Stimulated activated CD4-positive, alpha-beta T cell treated with anti-CD3 and anti-CD28 coated beads, TNF-alpha, amount 100 ng/mL, for 48 hours (primary cell): ENCODE measurements at places on chromosomes 12 and 14.

- no peak for DNase-seq
Measured at GRCh38 chr12:107415071-107415470, 270.5 kb upstream of the PWP1 start.

DNA sequence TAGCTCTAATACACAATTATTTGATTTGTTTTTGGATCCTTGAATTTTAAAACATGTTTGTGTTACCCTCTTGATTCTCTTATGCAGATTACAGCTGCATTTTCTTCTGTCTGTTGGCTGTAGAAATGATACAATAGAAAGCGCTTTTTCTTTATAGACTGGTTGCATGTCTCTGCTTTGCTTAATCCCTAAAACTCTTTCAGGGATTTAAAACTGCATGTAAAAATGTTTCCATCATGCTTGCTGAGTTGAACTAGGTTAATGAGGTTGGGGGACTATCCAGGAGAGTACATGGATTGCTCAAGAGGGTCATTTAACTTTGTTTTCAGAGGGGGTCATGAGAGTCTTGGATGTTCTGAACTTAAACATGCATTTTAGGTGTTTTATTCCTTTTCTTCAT lies 166.4 kb upstream of the IFNG-AS1 start:
- DNase-seq = no peak

DNA sequence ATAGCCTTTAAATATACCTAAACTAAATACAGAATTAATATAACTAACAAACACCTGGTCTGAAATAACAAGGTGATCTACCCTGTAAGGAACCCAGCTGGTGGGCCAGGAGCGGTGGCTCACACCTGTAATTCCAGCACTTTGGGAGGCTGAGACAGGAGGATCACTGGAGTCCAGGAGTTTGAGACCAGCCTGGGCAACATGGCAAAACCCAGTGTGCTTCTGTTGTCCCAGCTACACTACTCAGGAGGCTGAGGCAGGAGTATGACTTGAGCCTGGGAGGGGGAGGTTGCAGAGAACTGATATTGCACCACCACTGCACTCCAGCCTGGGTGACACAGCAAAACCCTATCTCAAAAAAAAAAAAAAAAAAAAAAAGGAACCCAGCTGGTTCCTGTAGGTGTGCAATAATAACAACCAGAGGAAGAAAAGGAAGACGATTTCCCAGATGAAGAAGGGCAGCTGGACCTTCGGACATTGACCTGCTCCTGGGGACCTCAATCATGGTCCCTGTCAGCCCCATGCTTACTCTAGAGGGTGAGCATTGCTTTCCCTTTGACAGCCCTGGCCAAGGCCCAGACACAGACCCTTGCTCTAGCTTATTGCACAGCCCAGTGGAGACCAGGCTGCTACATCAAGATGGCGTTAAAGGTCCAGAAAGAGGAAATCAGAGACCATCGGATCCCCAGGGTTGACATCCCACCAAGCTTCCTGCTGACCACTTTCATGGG lies 5.4 kb downstream of the FOS start:
- no peak for DNase-seq

- DNase-seq = peak; percentile 76
Measured at GRCh38 chr14:105086833-105087307, 21.6 kb upstream of the GPR132 start.

DNA sequence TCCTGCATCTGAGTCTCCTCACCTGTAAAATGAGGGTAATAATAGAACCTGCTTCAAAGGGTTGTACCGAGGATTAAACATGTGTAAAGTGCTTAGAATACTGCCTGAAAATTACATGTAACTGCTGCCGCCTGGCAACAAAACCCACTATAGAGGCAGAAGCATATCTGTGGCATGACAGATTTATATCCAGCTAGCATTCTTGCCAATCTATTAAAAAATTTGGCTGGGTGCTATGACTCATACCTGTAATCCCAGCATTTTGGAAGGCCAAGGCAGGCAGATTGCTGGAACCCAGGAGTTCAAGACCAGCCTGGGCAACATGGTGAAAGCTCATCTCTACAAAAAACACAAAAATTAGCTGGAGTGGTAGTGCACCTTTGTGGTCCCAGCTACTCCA lies 16.4 kb upstream of the KSR2 start:
- no peak for DNase-seq

DNA sequence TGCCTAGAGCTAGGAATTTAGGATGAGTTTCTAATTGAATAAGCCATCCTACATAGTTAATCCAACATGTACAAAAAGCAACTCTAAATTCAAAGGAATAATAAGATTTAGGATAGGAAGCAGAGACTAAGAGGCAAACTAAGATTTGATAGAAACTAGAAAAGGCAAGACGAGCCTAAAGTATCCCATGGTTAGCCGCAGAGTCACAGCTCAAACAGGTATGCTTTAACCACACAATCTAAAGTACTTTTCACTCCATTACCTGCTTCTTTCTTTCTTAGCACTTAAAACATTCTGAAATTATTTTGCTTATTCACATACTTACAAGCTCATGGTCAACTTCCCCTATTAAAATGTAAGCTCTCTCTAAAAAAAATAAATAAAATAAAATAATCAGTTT lies 51.8 kb downstream of the OTOGL start:
- no peak for DNase-seq

DNA sequence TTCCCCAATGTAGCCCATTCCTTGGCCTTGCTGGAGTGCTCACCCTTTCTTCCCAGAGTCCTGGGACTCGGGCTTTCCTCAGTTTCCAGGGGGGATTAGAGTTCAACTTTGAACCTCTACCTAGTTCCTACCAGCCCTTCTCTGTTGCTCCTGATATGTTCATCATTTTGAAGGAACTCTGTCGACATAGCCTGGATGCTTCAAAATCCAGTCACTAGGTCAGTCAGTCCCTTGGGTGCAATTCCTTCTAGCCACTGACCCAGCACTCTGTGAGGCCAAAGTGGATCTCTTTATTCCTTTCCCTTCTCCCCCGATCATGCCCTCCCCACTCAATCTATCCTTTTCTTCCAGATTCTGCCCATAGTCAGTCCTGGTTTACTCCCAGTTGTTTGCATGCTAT lies 72.3 kb upstream of the TMCC3 start:
- no peak for DNase-seq

DNA sequence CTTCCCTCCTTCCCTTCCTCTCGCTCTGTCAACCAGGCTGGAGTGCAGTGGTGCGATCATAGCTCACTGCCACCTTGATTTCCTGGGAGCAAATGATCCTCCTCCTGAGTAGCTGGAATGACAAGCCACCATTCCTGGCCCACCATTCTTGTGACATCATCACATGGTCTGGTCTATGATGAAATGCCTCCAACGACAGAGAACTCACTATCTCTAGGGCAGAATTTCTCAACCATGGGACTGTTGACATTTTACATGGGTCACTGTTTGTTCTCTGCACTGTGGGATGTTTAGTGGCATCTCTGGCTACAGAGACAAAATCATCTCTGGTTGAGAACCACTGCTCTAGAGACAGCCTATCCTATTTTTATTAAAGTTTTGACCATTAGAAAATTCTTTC lies 9.7 kb downstream of the VRK1 start:
- DNase-seq = no peak

DNA sequence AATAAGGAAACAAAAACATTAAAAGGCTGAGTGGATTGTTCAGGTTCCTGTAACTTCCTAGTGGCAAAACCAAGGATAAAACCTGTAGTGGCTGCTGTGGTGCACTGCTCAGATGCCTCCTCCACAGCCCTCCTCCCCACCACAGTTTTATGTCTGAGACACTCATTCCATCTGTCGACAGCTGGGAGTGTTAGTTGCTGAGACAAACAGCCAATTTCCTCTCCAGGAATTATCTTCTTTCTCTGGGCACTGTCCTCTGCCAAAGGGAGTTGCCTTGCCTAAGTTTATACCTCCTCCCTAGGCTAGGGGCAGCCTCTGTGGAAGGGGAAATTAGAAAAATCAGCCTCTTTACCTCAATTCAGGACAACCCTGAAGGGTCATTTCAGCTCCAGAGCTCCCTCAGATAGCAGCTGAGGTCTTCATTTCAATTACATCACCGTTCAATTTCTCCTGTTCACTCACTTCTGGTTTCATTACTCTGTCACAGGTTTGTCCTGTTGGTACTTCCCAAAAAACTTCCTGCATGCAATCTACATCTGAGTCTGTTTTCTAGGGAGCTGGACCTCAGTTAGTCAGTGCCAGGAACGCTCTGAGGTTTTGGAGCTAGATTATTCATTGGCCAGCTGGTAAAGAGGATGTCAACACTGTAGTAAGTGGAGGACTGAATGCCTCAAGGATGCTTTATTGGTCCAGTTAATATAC lies 74.9 kb upstream of the ATP2B1 start:
- DNase-seq = no peak

- no peak for DNase-seq
Measured at GRCh38 chr14:91227183-91227628, 17.3 kb downstream of the GPR68 start.

DNA sequence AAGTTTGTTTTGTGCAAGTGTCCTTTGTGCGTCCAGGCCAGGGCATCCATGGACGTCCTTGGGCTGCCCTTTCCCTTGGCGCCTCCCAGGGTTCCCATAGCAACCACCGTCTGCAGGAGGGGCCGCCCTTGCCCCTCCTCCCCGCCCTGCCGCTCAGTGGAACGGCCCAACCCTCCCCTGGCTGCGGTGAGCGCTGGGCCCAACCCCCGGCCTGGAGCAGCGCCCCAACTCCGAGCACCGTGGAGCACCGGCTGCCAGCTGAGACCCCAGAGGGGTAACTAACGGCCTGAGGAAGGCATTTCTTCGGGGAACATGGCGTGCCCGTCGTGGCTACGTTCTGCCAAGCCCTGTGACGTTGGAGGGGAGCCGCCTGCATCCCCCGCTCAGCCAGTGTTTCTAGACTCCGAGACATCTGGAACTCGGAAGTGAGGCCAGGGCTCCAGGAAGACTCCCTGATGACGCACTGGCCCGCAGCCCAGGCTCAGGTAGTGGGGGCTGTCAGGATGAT lies 5.3 kb upstream of the ACACB start:
- peak; percentile 48 for DNase-seq

- DNase-seq = no peak
Measured at GRCh38 chr12:57130941-57131340, 2.7 kb downstream of the LRP1 start.

DNA sequence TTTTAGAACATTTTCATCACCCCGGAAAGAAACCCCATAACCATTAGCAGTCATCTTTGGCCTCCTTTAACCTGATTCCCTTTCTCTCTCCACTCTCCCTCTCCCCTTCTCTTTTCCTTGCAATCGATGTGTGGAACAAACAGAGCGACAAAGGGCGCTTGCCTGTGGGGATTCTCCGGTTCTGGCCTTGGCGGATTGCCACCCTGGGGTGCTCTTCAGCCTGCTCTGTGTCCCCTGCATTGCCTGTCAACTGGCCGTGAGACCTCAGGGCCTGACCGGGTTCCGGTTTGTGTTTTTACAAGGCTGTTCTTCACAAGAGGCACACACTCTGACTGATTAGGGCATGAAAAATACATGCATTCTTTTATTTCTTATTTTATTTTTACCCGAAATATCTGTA lies 27.8 kb downstream of the LRTM2 start:
- DNase-seq = no peak

- no peak for DNase-seq
Measured at GRCh38 chr12:12807970-12808702, 5.0 kb upstream of the DDX47 start.

- no peak for DNase-seq
Measured at GRCh38 chr12:98374007-98374406, 141.4 kb upstream of the TMPO start.

- no peak for DNase-seq
Measured at GRCh38 chr12:59578254-59578653, 17.6 kb upstream of the SLC16A7 start.

- DNase-seq = no peak
Measured at GRCh38 chr12:131923260-131923659, 5.8 kb upstream of the PUS1 start.

GRCh38 chr12:64780132-64780530 lies 20.9 kb upstream of the GNS start:
- no peak for DNase-seq

GRCh38 chr14:38960946-38961531 lies 142.0 kb downstream of the SEC23A start:
- DNase-seq = no peak

DNA sequence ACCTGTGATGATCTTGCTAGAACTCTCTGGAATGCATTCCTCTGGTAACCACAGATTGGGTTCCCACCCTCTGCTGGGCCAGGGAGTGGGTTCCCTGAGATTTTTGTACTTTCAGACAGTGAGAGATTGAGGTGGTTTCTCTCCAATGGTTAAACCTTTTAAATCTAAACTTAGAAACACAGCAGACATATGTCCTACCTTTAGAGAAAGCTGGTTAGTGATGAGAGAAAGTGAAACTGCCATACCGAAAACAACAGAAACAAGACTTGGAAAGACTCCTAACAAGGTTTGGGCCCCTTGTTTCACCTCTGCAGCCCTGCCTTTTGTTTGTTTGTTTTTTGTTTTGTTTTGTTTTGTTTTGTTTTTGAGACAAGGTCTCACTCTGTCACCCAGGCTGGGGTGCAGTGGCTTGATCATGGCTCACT lies 9.7 kb upstream of the SGPP1 start:
- no peak for DNase-seq

DNA sequence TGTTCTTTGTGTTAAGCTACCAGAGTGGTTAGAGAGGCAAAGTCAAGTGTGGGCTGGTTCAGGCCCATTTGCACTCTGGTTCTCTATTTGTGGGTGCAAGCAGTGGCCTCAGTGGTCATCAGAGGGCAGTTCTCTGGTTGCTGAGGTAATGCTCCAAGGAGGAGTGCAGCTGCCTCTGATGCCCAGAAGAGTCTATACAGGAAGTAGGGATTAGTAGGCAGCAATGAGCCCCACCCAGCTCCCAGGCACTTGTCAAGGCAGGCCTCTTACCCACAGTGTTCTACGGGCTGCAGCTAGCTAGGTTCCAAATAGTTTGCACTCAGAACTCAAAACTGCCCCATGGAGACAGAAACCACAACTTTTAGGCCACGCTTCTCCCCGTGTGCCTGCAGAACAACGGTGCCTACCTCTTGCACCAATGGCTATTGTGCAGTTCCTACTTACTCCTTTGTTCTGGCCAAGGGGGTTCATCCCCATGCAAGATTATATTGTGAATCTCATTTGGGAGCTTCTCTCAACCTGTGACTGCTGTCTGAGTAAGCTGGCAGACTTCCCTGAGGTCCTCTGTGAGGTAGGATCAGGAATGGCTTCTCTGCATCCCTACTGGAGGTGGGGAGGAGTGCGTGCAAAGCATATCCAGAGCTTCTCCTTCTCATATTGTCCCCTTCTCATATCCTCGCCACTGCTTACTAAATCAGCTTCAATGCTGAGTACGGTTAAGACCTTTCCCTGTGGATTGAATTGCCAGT lies 410.3 kb upstream of the LMO3 start:
- no peak for DNase-seq

DNA sequence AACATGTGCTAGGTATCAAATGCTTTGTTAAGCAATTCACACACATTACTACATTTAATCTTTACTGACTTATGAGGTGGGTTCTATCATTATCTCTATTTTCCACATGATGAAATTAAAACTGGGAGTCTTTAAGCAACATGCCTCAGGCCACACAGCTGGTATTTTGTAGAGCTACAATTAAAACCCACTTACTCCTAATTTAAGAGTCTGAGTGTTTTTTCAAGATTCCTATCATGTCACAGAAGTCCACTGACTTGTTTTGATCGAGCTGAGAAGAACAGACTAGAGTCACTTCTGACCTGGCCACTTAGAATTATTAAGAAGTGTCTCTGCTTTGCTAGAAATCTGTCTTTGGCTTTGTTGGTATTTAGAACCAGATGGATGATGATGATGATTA lies 670.7 kb downstream of the NRXN3 start:
- DNase-seq = no peak

GRCh38 chr12:77392467-77393088 lies 327.2 kb upstream of the E2F7 start:
- DNase-seq = no peak
